Neural crest cell (in vitro differentiated cells): ENCODE measurements at places on chromosomes 13 and 19. TPM values are rescaled to one million over a fixed set of nuclear protein-coding genes. Genes with fewer than 3 reads are reported as not detected.

The CCDC70 gene
- total RNA-seq: not detected in 2 replicates

The MUC16 gene
- 0.02 TPM in 1 of 2 replicates, not detected in the other for total RNA-seq

The LGALS7B gene
- total RNA-seq: not detected in 2 replicates

The SGCG gene
- not detected in 2 replicates for total RNA-seq

The ZNF497 gene
- 8.4 and 9.1 TPM in 2 replicates for total RNA-seq

The NLRP7 gene
- not detected in 2 replicates for total RNA-seq

The IGFLR1 gene
- total RNA-seq: 4.2 and 6.3 TPM in 2 replicates

The ZNF43 gene
- total RNA-seq: 80.3 and 85.9 TPM in 2 replicates

The RAB3A gene
- 9.2 and 9.9 TPM in 2 replicates for total RNA-seq

The SPC24 gene
- total RNA-seq: 67.0 and 71.3 TPM in 2 replicates

The OR7D2 gene
- 1.6 and 1.9 TPM in 2 replicates for total RNA-seq

The ZNF823 gene
- total RNA-seq: 8.7 and 8.8 TPM in 2 replicates

The UBL5 gene
- 366 and 373 TPM in 2 replicates for total RNA-seq

The LRCH1 gene
- total RNA-seq: 15.4 and 15.8 TPM in 2 replicates

The DACH1 gene
- 23.7 and 24.6 TPM in 2 replicates for total RNA-seq

The C19orf44 gene
- 9.0 and 9.6 TPM in 2 replicates for total RNA-seq

The RGS9BP gene
- not detected in 2 replicates for total RNA-seq

The VSTM1 gene
- not detected in 2 replicates for total RNA-seq

The ICAM5 gene
- total RNA-seq: not detected in 2 replicates

The NCAN gene
- 12.3 and 13.8 TPM in 2 replicates for total RNA-seq

The TMEM145 gene
- total RNA-seq: 18.4 and 19.4 TPM in 2 replicates

The KLK2 gene
- not detected in 2 replicates for total RNA-seq

The IFNL1 gene
- total RNA-seq: not detected in 2 replicates

The RASGRP4 gene
- 0.43 and 0.58 TPM in 2 replicates for total RNA-seq

The RFPL4AL1 gene
- not detected in 2 replicates for total RNA-seq

The CDC16 gene
- 72.4 and 80.2 TPM in 2 replicates for total RNA-seq

The KLK6 gene
- 1.7 and 2.5 TPM in 2 replicates for total RNA-seq

The PROZ gene
- not detected in 2 replicates for total RNA-seq

The PSG1 gene
- not detected in 2 replicates for total RNA-seq

The CD22 gene
- not detected in 2 replicates for total RNA-seq

The PIK3R2 gene
- total RNA-seq: 72.5 and 74.8 TPM in 2 replicates

The KLC3 gene
- total RNA-seq: not detected in 2 replicates

The ADPRHL1 gene
- total RNA-seq: 2.8 TPM in 2 replicates

The KCNJ14 gene
- total RNA-seq: 1.5 and 2.0 TPM in 2 replicates

The RAB8A gene
- total RNA-seq: 88.9 and 95.5 TPM in 2 replicates

The ZNF765 gene
- total RNA-seq: 10.1 and 10.8 TPM in 2 replicates

The PLEKHF1 gene
- total RNA-seq: 1.2 TPM in 2 replicates

The ASF1B gene
- 54.8 and 55.6 TPM in 2 replicates for total RNA-seq

The SULT2B1 gene
- not detected in 2 replicates for total RNA-seq

The C3 gene
- total RNA-seq: 0.37 TPM in 1 of 2 replicates, not detected in the other

The ACER1 gene
- not detected in 2 replicates for total RNA-seq

The ENOX1 gene
- 3.1 and 3.8 TPM in 2 replicates for total RNA-seq

The UBE2L5 gene
- total RNA-seq: not detected in 2 replicates

The IQCN gene
- 2.2 and 2.5 TPM in 2 replicates for total RNA-seq

The WDR88 gene
- total RNA-seq: not detected in 2 replicates

The BRME1 gene
- 15.0 and 15.1 TPM in 2 replicates for total RNA-seq

The CGB7 gene
- total RNA-seq: not detected in 2 replicates

The OXGR1 gene
- total RNA-seq: 0.42 and 0.77 TPM in 2 replicates

The CNFN gene
- total RNA-seq: 2.2 and 3.6 TPM in 2 replicates

The CALR3 gene
- total RNA-seq: not detected in 2 replicates

The IZUMO2 gene
- not detected in 2 replicates for total RNA-seq
